Bronchial smooth muscle cell (primary cell): ENCODE measurements at places on chromosomes 5 and 9. TPM values are rescaled to one million over a fixed set of nuclear protein-coding genes. Genes with fewer than 3 reads are reported as not detected.

Gene UNC13B
- 21.0 and 25.5 TPM in 2 replicates for total RNA-seq

Gene KIF4B
- under 0.01 and 0.09 TPM in 2 replicates for total RNA-seq

Gene LARP1
- 17.0 and 27.6 TPM in 2 replicates for total RNA-seq

Gene COL27A1
- 2.0 and 3.5 TPM in 2 replicates for total RNA-seq

Gene N4BP3
- 1.6 and 1.8 TPM in 2 replicates for total RNA-seq

Gene LPAR1
- total RNA-seq: 159 and 450 TPM in 2 replicates

Gene OBP2B
- total RNA-seq: not detected in 2 replicates

Gene SMIM32
- not detected in 2 replicates for total RNA-seq

Gene CDC25C
- 0.26 and 1.1 TPM in 2 replicates for total RNA-seq

Gene FNBP1
- 28.8 and 29.8 TPM in 2 replicates for total RNA-seq

Gene CARTPT
- total RNA-seq: not detected in 2 replicates

Gene CSNK1A1
- total RNA-seq: 408 and 579 TPM in 2 replicates

Gene PCDHB5
- total RNA-seq: 0.32 and 3.3 TPM in 2 replicates

Gene DUSP1
- total RNA-seq: 21.2 and 43.0 TPM in 2 replicates

Gene PDZD2
- total RNA-seq: 0.09 and 0.16 TPM in 2 replicates

Gene EDIL3
- 15.3 and 44.8 TPM in 2 replicates for total RNA-seq

Gene CDC26
- total RNA-seq: 47.1 and 64.3 TPM in 2 replicates

Gene NPR3
- total RNA-seq: 12.0 and 74.7 TPM in 2 replicates

Gene OR1J1
- total RNA-seq: not detected in 2 replicates

Gene PRLR
- total RNA-seq: 0.16 TPM in 1 of 2 replicates, not detected in the other

Gene SEMA6A
- 0.09 and 0.16 TPM in 2 replicates for total RNA-seq

Gene ESM1
- 2.7 TPM in 2 replicates for total RNA-seq

Gene IL9
- total RNA-seq: not detected in 2 replicates

Gene TMEM252
- total RNA-seq: not detected in 2 replicates

Gene ACO1
- total RNA-seq: 62.3 and 70.9 TPM in 2 replicates

Gene MPDZ
- 11.2 and 39.6 TPM in 2 replicates for total RNA-seq

Gene RANBP17
- total RNA-seq: 7.2 and 12.9 TPM in 2 replicates

Gene GOLM1
- total RNA-seq: 31.5 and 50.9 TPM in 2 replicates

Gene AHRR
- total RNA-seq: 23.8 and 29.2 TPM in 2 replicates

Gene ORM1
- total RNA-seq: not detected in 2 replicates

Gene SCGB3A2
- total RNA-seq: not detected in 2 replicates

Gene CARD9
- total RNA-seq: 0.77 and 0.79 TPM in 2 replicates

Gene WDR38
- total RNA-seq: not detected in 2 replicates

Gene TEX48
- not detected in 2 replicates for total RNA-seq

Gene SPATA31A6
- not detected in 2 replicates for total RNA-seq

Gene NOXA1
- 0.26 and 0.95 TPM in 2 replicates for total RNA-seq

Gene IRX1
- total RNA-seq: 0.09 TPM in 1 of 2 replicates, not detected in the other

Gene DRD1
- total RNA-seq: under 0.01 TPM in 1 of 2 replicates, not detected in the other

Gene PCDHB16
- 0.16 and 2.1 TPM in 2 replicates for total RNA-seq

Gene IL5
- not detected in 2 replicates for total RNA-seq

Gene AGXT2
- not detected in 2 replicates for total RNA-seq

Gene GCNT1
- 14.7 and 15.0 TPM in 2 replicates for total RNA-seq

Gene BHMT
- not detected in 2 replicates for total RNA-seq

Gene CCL27
- total RNA-seq: 0.09 TPM in 1 of 2 replicates, not detected in the other

Gene DOK3
- 1.1 TPM in 2 replicates for total RNA-seq

Gene FAM221B
- total RNA-seq: not detected in 2 replicates
